Fibroblast of upper back skin (primary cell): ENCODE measurements at places on chromosomes 6 and 20.

DNA sequence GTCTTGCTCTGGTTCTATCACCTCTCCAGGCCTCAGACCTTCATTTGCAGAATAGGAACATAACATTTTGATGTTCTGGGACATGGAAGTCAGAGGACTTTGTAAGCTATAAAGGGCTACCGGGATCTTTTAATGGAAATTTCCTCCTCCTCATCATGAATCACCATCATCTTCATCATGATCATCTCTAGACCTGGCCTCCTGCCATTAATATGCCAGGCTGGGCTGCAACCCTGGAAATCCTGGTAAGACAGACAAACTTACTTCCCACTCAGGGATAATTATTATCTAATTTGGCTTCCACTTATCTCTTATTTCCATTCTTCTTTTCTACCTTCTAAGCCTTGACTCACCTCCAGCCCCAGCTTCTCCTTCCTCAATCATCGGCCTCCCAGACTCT is 41.0 kb upstream of the MRPS18A start:
- DNase-seq = no peak

- DNase-seq = no peak
These were observed 91.3 kb upstream of the GGTLC1 start for GRCh38 chr20:24079661-24080412.

- peak; percentile 50 for DNase-seq
These were observed 2.3 kb downstream of the PEDS1 start for GRCh38 chr20:50151034-50151743.

DNA sequence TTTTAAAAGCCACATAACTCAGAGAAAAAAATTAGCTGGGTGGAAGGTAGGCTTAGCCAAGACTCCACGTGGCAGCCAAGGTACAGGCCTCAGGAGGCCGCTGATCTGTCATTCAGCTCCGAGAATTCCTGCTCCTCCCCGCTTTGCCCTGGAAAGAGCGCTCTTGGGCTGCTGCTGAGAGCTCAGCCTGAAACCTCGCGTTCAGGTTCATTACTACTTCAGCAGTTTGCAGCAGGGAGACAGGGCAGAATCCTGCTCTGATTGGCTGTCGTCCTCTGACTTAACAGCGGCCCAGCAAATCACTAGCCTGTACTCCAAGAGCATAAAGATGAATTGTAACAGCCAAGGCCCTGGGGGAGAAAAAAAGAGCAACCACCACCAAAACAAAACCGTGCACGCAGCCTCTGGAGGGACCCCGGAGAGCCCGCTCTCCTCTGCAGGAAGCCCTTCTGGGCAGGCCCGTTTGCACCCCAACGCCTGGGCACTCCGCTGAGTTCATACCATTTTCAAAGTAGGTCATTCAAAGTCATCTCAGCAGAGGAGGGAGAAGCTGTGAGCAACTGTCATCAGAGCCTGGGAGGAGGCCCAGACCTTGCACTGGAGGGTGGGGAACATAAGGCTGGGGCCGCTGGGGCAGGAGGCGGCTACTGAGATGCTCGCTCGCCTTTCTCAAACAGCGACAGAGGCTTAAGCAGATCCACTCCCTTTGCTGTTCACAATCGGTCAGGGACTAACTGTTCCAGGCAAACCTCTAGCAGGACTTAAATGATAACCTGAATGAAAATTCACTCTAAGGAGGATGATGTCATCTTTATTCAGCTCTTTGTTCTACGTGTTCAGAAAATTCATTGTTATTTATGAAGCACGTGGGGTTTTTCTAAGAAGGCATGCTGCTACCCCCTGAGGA is 42.3 kb upstream of the ATXN1 start:
- peak; percentile 89 for DNase-seq

DNA sequence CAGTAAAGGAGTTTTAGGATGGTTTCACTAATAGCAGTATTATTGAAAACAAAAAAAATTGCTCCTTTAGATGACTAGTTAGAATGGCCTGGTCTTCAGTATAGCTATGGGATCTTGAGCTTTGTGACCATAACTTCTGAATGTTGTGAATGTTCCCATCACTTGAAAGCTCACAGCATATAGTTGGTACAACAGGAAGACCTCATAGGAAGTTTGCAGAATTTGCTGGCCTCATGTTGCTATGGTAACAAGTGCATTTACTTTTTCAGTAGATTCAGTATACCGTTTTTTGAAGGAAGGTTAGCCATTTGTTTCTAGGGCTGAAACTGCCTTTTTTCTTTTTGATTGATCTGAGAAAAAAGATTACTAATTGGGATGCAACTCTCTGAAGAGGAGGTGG is 8.3 kb downstream of the PHF3 start:
- no peak for DNase-seq

GRCh38 chr6:91447081-91447480 is 860.2 kb upstream of the MAP3K7 start:
- DNase-seq = no peak

GRCh38 chr6:10908228-10908627 is 21.4 kb downstream of the SYCP2L start:
- no peak for DNase-seq

GRCh38 chr6:107616775-107617174 is 126.9 kb downstream of the SOBP start:
- no peak for DNase-seq

DNA sequence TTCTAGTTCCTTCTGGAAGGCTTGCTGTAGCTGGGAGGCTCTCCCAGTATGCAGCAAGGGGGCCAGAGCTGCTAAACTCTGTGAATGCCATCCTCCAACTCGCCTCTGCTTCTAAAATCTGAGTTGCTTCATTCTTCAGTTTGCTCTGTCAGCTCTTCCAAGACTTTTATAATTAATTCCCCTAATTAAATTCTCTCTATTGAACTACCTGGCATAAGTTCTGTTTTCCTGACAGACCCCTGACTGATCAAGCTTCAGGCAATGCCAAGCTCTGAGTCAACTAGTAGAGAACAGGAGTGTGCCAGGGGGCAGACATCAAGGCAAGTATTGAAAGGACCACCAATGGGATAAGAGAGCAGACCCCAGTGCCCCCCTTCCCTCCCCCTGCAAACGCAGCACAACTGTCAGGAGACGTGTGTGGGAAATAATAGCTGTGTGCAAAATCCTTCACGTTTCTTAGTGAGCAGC is 109.3 kb upstream of the TAB2 start:
- DNase-seq = no peak

GRCh38 chr6:34143884-34144580 is 1.9 kb downstream of the GRM4 start:
- DNase-seq = no peak

DNA sequence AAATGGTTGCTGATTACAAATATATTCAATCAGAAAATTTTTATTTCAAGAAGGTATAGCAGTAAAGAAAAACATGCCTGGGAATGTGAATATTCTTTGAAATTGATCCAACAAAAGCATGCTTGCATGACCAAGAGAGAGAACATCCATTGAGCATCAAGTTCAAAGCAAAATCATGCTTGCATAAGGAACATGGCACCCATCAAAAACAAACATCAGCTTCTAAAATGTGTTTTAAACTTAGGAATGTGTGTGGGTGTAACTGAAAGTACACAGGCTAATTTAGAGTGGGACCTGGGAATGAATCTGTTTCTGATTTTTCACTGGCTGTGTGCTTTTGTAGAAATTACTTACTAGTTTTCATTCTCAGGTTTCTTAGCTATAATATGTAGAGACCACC is 5.6 kb downstream of the SLC17A5 start:
- no peak for DNase-seq

- peak; percentile 79 for DNase-seq
These were observed 501 bp downstream of the PLCG1 start for GRCh38 chr20:41137614-41138474.

- DNase-seq = no peak
These were observed 139.6 kb upstream of the HCRTR2 start for GRCh38 chr6:55034752-55035151.

DNA sequence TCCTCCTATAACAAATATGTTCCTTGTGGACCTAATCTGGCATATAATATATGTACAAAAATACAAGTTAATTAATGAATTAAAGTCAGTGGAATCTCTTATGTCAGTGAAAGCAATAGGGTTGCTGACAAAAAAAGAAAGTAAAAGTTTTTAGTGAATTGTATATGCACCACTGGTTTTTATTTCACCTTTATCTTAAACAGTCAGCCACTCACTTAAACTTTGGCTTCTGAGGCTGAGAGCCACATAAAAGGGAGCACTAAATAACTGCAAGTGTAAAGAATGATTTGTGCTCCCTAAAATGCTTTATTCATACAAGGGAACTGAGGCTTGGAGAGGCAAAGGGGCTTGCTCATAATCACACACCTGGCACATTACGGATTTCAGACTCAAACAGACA is 9.9 kb upstream of the F13A1 start:
- no peak for DNase-seq

DNA sequence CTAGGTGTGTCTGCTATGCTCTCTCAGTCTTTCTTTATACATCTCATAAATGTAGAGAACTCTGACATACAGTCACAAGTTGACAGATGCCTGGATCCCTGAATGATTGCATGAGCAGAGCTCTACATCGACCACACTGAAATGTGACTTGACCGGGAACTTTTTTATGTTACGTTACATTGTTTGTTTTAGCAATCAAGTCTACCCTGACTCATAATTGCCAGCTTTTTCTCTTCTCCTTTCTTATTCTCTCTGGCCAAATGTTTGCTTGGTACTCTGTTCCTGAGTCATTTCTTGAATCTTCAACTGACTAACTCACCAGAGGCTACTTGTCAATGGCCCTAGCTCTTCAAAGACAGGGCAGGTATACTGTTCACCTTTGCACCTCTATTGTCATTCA is 213.6 kb upstream of the DTNBP1 start:
- peak; percentile 42 for DNase-seq

GRCh38 chr6:7200598-7201443 is 93.1 kb downstream of the RREB1 start:
- no peak for DNase-seq

- peak; percentile 61 for DNase-seq
These were observed 5.5 kb upstream of the HLA-E start for GRCh38 chr6:30483677-30484279.

GRCh38 chr6:155341130-155341828 is 27.0 kb upstream of the TFB1M start:
- peak; percentile 58 for DNase-seq

GRCh38 chr20:14234666-14235295 is 102.6 kb downstream of the FLRT3 start:
- peak; percentile 74 for DNase-seq

GRCh38 chr6:158361961-158362669 is 49.9 kb downstream of the TULP4 start:
- DNase-seq = no peak

- peak; percentile 97 for DNase-seq
These were observed 85.7 kb downstream of the NFATC2 start for GRCh38 chr20:51456511-51457509.

- DNase-seq = no peak
These were observed 9.4 kb upstream of the OCSTAMP start for GRCh38 chr20:46559685-46560440.

- DNase-seq = no peak
These were observed 115.5 kb upstream of the CST7 start for GRCh38 chr20:24833592-24833991.

DNA sequence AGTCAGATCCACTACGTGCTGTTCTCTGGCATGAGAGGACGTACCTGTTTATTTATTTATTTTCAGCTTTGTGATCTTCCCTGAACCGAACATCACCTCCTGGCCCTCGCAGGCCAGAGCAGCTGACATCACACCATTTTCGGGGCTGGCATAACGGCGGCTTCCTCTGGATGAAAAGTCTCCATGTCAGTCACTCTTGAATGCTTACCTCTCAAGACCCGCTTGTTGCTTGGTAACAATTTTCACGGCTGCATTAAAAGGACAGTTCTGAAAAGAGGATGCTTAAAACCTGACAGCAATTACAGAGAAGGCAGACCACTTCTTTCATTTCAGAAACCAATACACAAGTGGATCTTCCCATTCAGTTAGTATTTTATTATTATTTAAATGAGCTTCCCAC is 159.8 kb upstream of the CDH4 start:
- DNase-seq = no peak

GRCh38 chr6:129350278-129350677 is 359.7 kb downstream of the ARHGAP18 start:
- DNase-seq = no peak

- DNase-seq = no peak
These were observed 19.5 kb downstream of the SDCBP2 start for GRCh38 chr20:1309439-1309847.

GRCh38 chr6:164897523-164898235 is 411.7 kb downstream of the C6orf118 start:
- DNase-seq = no peak

GRCh38 chr6:97064578-97064977 is 140.1 kb downstream of the KLHL32 start:
- DNase-seq = no peak

- no peak for DNase-seq
These were observed 122.4 kb downstream of the IPCEF1 start for GRCh38 chr6:154234019-154234772.

DNA sequence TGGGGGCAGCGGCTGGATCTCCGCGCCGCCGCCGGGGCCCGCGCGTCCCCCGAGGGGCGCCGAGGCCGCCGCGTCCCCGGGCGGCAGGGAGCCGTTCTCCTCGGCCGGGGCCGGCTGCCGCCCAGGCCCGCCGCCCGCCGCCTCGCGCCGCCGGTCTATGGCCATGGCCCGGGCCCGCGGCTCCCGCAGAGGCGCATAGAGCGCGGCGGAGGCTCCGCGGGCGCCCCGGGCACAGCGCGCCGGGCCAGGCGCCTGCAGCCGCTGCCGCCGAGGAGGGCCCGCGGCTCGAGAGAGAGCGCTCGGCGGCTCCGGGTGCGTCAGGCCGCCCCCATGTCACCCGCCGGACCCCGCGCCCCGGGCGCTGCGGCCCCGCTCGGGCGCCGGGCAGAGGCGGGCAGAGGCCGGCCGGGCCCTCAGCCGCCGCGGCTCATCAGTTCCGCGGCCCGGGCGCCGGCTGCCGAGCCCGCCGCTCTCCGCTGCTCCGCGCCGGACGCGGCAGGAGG is 404 bp downstream of the SLC22A23 start:
- no peak for DNase-seq

GRCh38 chr20:53891306-53891894 is 179.0 kb downstream of the BCAS1 start:
- peak; percentile 44 for DNase-seq

GRCh38 chr6:90370493-90370959 is 73.9 kb upstream of the BACH2 start:
- DNase-seq = peak; percentile 27
